Endodermal cell (in vitro differentiated cells): ENCODE measurements at places on chromosomes 3 and 15.

GRCh38 chr3:170307671-170308405 lies 49.7 kb upstream of the SKIL start:
- peak overlapping the region; percentile 66 for H3K27ac ChIP-seq
- no peaks in the 10 kb centered on the region for H3K27me3 ChIP-seq
- peaks cover 27% of the 10 kb centered on the region for H3K36me3 ChIP-seq
- DNase-seq, result peak; percentile 50
- peak overlapping the region; percentile 23 for H3K4me3 ChIP-seq
- no peaks in the 10 kb centered on the region for H3K4me1 ChIP-seq

DNA sequence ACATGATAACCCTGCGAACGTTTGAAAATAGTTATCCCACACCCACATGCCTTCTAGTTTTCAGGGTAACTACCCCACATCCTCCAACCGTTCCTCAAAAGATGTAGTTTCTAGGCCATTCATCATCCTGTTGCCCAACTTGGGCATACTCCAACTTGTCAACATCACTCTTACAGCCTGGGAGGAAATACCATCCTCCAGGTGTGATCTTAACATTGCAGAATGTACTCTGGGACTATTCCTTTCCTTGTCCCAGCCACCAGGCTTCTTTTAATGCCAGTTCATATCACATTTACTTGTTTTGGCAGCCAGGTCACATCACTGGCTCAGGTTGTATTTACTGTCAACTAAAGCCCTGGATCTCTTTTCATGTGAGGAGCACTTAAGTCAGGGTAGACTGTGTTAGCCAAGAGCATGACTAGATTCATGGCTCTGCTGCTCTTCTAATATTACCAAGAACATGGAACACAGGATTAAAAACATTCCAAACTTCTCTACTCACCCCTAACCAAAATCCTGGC lies 4.0 kb upstream of the DENND6A start:
- DNase-seq, result no peak
- H3K4me3 ChIP-seq, result no peak overlapping the region
- no peaks in the 10 kb centered on the region for H3K36me3 ChIP-seq
- H3K4me1 ChIP-seq, result no peaks in the 10 kb centered on the region
- no peaks in the 10 kb centered on the region for H3K27me3 ChIP-seq
- H3K27ac ChIP-seq, result no peak overlapping the region

DNA sequence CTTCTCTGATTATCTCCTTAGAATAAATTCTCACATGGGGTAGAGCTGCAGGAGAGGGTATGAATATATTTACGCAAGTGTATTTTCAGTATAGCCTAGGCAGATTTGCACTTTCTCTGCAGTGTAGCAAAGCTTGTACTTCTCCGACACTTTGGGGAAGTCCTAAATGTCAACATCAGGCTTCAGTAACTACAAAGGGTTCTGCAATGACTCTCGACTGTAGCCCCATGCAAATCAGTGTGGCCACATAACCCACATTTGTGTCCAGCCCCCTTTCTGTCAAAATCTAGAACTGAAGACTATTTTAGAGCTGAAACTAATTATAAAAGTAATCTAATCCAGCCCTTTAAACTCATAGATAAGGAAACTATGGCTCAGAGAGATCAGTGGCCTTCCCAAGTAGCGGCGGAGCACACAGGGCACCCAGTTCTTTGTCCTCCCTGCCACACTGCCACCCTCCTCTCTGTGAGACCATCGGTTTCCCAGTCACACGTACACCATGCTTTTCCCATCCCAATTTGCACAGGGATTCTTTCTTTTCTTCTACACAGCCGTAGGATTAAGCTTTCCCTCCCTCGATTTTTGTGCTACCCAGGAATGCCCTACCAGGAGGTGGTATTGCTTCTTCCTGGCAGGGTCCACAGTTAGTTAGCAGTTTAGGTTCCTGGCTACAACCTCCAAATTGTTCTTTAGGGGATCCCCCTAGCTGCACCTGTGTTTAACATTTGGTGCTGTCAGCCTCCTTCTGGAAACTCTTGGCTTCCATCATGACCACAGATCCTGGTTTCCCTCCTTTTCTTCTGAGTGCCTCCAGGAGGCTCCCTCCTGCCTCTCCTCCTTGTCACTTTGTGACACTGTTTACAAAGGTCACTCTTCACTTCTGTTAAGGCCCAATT lies 22.9 kb downstream of the MRAS start:
- H3K27me3 ChIP-seq, result no peaks in the 10 kb centered on the region
- H3K4me3 ChIP-seq, result no peak overlapping the region
- DNase-seq, result no peak
- H3K36me3 ChIP-seq, result no peaks in the 10 kb centered on the region
- H3K27ac ChIP-seq, result no peak overlapping the region

- peaks cover 40% of the 10 kb centered on the region for H3K36me3 ChIP-seq
- H3K27me3 ChIP-seq, result no peaks in the 10 kb centered on the region
- H3K4me3 ChIP-seq, result no peak overlapping the region
Measured at GRCh38 chr15:38275959-38276358, 23.3 kb downstream of the SPRED1 start.

DNA sequence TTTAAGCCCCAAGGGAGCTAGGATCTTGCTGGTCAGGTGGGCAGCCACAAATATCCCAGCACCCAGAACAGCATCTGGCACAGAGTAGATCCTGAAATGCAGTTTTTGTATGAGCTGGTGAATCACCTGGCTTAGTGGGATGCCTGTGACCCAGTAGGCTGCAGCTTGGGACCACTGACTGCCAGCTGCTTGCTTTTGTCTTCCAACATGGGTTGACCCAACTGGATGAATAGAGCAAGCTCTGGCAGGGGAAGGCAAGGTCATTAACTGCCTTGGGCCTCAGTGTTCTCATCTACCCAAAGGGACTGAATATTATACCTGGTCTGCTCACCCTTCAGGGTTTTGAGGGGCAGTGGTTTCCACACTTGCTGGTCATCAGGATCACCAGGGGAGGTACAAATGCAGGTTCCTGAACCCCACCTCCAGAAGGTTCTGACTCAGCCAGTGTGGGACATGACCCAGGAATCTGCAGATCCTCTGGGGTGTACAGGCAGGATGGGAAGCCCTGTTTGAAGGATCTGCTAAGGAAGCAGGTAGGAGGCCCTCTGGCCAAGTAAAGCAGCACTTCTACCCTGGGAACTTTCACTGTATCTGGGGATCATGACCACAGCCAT lies 55.4 kb downstream of the ITGA11 start:
- no peaks in the 10 kb centered on the region for H3K4me1 ChIP-seq
- peak; percentile 29 for DNase-seq
- no peak overlapping the region for H3K4me3 ChIP-seq
- H3K36me3 ChIP-seq, result no peaks in the 10 kb centered on the region

DNA sequence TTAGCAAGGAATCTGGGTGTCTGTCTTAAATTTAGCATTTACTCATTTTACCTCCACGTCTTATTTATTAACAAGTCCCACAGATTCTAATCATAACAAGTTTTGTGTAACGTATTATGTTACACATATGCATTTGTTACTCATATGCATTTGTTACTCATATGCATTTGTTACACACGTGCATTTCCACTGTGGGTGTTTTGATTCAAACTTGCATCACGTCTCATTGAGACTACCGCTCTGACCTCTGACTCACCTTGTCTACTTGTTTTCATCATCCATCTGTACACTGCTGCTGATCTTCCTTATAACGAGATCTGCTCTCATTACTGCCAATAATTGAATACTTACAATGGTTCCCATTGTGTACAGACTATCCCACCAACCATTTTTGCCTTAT lies 1141.4 kb downstream of the TBL1XR1 start:
- DNase-seq, result no peak
- no peak overlapping the region for H3K4me3 ChIP-seq
- no peak overlapping the region for H3K27ac ChIP-seq
- no peaks in the 10 kb centered on the region for H3K4me1 ChIP-seq

DNA sequence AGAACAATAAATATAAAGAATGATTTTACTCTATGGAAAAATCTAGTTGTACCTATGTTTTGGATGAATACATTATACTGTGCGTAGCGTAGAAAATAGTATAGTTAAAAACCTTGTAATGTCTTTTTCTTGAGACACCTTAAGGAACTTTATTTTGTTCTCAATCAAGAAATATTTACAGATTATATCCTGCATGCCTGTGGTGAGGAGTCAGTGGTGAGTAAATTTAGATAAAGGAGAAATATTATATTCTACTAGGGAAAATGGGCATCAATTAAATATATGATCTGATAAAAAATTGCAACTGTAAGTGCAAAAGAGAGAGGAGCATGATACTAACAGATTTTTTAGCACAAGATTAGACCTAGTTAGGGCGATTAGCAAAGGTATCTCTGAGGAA lies 157.7 kb downstream of the RBMS3 start:
- H3K4me1 ChIP-seq, result no peaks in the 10 kb centered on the region
- H3K4me3 ChIP-seq, result no peak overlapping the region
- no peak overlapping the region for H3K27ac ChIP-seq
- peaks cover 54% of the 10 kb centered on the region for H3K27me3 ChIP-seq

GRCh38 chr3:61628636-61629035 lies 67.3 kb downstream of the PTPRG start:
- H3K27me3 ChIP-seq, result no peaks in the 10 kb centered on the region
- H3K36me3 ChIP-seq, result peaks cover 10% of the 10 kb centered on the region
- no peak for DNase-seq

GRCh38 chr3:65582012-65582717 lies 456.6 kb downstream of the MAGI1 start:
- H3K27ac ChIP-seq, result no peak overlapping the region
- H3K4me1 ChIP-seq, result no peaks in the 10 kb centered on the region
- no peaks in the 10 kb centered on the region for H3K27me3 ChIP-seq
- no peak overlapping the region for H3K4me3 ChIP-seq

DNA sequence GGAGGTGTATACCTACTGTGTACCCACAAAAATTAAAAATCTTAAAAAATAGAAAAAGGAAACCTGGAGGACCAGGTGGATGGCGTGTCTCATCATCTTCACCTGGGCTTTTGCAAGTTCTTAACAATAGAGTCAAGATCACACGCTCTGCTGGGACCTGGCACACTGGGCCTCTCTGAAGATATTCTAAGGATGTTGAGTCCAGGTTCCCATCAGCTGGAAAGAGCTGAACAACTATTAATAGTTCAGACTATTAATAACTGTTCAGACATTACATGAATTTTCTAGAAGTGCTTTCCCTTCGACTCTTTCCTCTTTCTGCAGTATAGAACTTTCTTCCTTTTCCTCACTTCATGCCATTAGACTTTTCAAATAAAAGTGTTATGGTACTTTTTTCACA lies 320.2 kb upstream of the IL12A start:
- no peak for DNase-seq
- no peaks in the 10 kb centered on the region for H3K27me3 ChIP-seq
- H3K27ac ChIP-seq, result no peak overlapping the region
- peaks cover 26% of the 10 kb centered on the region for H3K4me1 ChIP-seq
- no peak overlapping the region for H3K4me3 ChIP-seq

DNA sequence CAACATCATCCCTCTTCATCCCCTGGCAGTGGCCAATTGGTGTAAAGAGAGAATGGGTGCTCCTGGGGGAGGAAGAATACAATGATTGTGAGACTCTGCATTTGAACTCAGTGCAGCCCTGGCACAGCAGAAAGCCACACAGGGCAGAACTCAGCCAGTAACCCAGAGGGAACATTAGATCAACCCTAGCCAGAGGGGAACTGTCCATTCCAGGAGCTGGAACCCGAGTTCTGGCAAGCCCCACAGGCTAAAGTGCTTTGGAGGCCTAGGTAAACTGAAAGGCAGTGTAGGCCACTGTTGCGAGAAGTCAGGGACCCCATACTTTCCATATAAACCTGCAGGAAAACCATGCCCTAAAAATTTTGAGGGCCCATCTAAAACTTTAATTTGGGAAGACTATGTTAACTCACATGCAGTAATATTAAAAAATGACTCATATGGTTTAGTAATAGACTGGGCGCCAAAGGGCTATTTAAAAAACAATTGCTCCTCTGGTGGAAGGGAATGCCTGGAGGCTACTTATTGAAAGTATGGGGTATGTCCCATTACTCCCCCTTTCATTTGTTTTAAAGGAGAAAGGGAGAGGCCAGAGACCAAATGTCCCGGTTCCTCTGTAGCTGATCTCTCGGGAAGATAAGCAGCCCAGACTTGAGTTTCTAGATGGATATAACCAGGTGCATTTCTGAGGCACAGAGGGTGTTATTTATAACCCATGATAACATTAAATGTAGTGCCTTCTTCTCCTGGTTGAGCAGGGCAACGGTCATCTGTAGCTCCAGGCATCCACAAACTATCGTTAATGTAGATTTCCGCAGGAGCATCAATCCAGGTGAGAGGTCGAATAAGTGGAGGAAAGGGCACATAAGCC lies 5.8 kb upstream of the RAD51 start:
- H3K4me3 ChIP-seq, result no peak overlapping the region
- H3K36me3 ChIP-seq, result peaks cover 3% of the 10 kb centered on the region
- DNase-seq, result no peak
- no peaks in the 10 kb centered on the region for H3K4me1 ChIP-seq

GRCh38 chr3:82891028-82891427 lies 1129.6 kb upstream of the GBE1 start:
- no peak for DNase-seq
- no peak overlapping the region for H3K27ac ChIP-seq
- no peaks in the 10 kb centered on the region for H3K36me3 ChIP-seq

DNA sequence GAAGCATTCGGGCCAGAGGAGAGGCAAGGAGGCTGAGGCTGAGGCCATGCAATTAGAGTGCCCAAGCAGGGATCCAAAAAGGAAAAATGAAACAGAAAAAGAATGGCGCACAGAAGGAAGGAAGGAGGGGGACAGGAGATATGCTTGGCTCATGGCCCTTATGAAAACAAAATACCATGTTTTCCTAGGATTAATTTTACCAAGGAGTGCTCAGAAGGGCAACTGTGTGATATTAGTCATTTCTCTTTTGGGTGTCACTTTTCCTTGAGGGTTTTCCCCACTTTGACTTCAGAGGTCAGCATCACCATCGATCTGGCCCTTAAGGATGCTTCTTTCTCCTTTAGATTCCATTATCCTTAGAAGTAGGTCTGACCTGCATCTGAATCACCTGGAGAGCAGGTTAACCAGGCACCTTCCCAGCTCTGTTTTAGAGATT lies 1.4 kb downstream of the PARP14 start:
- no peak for DNase-seq
- peaks cover 8% of the 10 kb centered on the region for H3K27me3 ChIP-seq
- no peak overlapping the region for H3K27ac ChIP-seq
- H3K36me3 ChIP-seq, result no peaks in the 10 kb centered on the region

- no peak for DNase-seq
- H3K27me3 ChIP-seq, result no peaks in the 10 kb centered on the region
Measured at GRCh38 chr3:18217507-18218174, 207.5 kb downstream of the SATB1 start.

DNA sequence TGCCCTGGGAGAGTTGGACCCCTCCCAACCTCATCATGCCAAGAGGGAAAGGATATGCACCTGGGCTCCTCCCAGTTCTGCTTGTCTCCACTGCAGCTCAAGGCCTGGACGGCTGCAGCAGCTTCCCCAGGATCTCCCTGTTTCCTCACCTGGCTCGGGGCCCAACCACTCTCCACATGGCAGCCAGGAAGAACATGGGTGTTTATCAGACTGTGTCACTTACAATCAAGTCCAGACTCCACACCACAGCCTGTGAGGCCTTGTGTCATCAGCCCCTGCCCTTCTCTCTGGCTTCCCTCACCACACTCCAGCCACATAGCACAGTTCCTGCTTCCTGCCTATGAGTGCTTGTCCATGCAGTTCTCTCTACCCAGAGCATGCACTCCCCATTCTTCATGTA lies 534.4 kb downstream of the EPHB1 start:
- no peak for DNase-seq
- no peak overlapping the region for H3K4me3 ChIP-seq
- H3K4me1 ChIP-seq, result no peaks in the 10 kb centered on the region
- H3K27ac ChIP-seq, result no peak overlapping the region
- H3K36me3 ChIP-seq, result no peaks in the 10 kb centered on the region
- peaks cover 45% of the 10 kb centered on the region for H3K27me3 ChIP-seq
